ENCODE measurements at places on chromosomes 5 and 9.

GRCh38 chr5:7039074-7039473 lies 325.8 kb downstream of the TENT4A start:
- no peak for DNase-seq

- DNase-seq: no peak
These were observed 10.4 kb downstream of the ZNF618 start for GRCh38 chr9:113886466-113886865.

GRCh38 chr9:68551191-68551590 lies 10.5 kb upstream of the TMEM252 start:
- no peak for DNase-seq

DNA sequence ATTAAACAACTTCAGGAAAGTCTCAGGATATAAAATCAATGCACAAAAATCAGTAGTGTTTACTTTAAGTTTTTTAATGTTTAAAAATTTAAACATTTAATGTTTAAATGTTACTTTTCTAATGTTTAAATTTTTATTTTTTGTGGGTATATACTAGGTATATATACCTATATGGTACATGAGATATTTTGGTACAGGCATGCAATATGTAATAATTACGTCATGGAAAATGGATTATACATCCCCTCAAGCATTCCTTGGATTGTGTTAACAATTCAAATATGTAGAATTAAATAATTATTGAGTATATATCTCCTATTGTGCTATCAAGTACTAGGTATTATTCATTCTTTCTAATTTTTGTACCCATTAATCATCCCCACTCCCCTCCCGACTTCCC lies 291.3 kb downstream of the TMEM232 start:
- DNase-seq: no peak

- peak; percentile 80 for DNase-seq
These were observed 60.1 kb downstream of the FAM174A start for GRCh38 chr5:100595152-100595811.

DNA sequence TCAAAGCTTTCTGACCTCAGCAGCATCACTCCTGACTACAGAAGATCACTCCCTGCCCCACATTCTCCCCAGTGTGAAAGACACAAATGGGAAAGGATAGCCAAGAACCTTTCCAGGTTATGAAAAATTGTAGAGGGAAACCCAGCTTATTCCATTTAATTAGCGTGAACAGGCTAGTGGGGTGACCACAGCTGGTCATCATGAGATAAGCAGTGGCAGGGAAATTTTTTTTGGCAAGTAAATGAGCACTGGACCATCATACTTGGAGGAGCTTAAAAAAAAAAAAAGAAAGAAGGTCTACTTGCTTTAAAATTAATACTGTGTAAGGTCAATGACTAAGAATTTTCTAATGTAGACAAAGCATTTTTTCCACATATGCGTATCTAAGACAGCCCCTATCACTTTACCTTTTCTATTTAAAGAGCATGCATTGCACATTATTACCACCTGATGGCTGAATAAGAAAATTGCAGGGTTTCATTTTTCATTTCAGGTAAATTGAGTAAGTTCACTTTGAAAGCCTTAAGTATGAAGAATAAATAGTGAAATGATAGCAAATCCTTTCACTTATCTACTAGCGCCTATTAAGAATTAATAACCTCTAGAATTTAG lies 123.6 kb downstream of the ELAVL2 start:
- DNase-seq: no peak

- peak; percentile 63 for DNase-seq
These were observed 3.6 kb upstream of the B4GALT1 start for GRCh38 chr9:33170464-33171415.

DNA sequence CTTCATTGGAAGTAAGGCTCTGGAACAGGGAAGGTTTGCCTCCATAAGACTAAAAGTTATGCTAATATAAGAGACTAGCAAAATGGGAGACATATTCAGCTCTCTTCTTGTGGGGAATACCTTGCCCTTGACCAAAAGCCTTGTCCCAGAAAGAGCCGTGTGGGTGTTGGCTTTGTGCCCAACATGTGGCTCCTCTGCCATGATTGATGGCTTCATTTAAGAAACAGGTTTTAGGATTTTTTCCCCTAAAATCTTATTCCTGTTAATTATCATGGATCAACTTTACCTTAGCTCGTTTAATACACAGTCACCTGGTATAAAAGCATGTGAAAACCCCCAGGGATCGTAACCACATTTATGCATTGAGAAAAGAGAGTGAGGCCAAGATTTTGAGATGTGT lies 38.9 kb downstream of the DOCK8 start:
- DNase-seq: no peak
